ENCODE measurements at places on chromosomes 2 and 18.

- DNase-seq, result no peak
These were observed 63.5 kb downstream of the NRP2 start for GRCh38 chr2:205745661-205746419.

DNA sequence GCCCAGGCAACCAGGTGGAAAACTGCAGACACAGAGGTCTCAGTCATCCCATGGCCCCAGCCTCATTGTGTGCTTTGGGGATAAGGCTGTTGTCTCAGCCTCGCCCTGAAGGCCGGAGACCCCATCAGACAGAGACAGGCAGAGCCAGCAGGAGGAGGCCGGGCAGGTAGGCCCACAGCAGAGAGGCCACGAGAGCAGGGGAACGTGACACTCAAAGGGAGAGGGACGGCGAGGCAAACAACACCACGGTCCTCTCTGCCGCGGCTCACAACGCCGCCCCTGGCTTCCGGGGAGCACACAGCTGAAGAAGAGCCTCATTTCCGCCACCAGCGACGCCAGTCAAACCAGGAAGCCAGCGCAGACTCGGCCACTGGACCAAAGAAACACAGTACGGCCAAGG lies 103.3 kb downstream of the ZNF516 start:
- DNase-seq, result no peak

DNA sequence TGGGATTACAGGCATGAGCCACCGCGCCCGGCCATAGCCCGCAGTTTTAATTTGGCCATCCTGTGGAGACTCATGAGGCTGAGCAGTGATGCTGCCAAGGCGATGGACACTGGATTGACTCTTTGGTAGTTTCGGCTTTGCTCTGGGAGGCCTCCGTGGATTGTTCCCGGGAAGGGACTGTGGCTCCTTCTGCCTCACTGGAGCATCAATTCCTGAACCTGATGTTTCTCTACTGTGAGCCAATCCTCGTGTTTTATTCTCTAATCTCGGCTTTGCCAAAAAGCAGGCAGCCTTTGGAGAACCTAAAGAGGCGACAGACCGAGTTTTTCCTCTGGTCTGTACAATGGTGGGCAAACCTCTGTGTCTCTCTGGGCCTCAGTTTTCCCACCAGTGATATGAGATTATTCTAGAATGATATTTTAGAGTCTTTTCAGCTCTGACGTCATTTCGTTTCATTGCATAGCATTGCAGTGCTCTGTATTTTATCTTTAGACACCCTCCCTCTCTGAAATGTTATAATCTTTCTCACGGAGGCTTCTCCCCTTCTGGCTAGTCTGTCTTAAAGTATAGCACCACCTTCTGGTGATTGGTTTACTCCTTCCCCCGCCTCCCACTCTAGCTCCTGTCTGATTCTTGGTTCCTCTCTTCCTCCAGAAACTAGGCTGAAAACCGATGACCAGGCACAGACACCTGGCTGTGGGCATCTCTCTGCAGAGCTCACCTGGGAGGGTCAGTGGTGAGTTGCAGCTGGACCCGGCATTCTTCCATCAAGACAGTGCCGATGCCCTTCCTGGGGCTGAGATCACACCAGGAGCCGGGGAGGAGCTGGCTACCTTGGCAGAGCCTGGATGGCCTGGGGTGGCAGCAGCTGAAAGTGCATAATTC lies 341.3 kb downstream of the MYCN start:
- peak; percentile 13 for DNase-seq

DNA sequence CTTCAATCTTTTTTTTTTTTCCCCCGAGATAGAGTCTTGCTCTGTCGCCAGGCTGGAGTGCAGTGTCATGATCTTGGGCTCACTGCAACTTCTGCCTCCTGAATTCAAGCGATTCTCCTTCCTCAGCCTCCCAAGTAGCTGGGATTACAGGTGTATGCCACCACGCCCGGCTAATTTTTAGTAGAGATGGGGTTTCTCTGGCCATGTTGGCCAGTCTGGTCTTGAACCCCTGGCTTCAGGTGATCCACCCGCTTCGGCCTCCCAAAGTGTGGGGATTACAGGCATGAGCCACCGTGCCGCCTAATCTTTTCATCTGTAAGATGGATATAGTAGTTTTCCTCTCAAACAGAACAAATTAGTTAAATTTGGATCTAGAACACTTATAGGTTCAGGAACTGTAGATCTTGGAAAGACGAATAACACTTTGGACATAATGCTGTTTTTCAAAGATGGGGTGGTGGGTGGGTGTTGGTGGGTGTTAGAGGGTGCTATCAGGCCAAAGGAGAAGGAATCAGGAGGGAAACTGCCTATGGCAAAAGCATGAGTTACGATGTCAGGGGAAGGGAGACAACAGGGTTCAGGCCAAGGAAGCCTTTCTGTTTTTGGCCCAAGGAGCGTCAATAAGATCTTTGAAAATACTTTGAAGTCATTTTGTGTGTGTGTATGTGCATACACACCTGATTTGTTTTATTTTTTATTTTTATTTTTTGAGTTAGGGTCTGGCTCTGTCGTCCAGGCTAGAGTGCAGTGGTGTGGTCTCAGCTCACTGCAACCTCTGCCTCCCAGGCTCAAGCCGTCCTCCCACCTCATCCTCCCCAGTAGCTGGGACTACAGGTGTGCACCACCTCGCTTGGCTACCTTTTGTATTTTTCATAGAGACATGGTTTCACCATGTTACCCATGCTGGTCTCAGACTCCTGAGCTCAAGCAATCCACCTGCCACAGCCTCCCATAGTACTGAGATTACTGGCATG lies 6.8 kb downstream of the RPL37A start:
- DNase-seq, result no peak

GRCh38 chr18:77038182-77038858 lies 94.3 kb downstream of the MBP start:
- no peak for DNase-seq
